GM23248 (cell line): ENCODE measurements at places on chromosomes 12 and 14. TPM values are rescaled to one million over a fixed set of nuclear protein-coding genes. Genes with fewer than 3 reads are reported as not detected.

DNA sequence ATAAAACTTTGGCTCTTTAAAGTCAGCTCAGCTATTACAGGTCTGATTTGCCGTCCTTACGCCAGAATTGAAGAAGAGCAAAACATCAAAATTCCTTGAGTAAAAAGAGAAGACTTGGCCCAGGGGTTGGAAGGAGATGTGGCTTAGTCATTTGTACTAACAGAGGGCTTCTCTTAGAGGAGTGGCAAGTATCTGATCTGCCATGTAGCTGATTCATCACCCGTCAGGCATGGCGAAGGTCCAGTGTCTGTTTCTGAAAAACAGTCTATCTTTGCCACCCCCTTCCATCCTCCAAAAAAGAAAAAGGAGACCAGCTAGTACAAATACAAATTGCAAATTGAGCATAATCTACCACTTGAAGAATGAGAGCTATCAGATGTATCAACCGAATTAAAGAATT is 91.9 kb downstream of the RAD52 start:
- peaks cover 26% of the 10 kb centered on the region for H3K4me1 ChIP-seq
- peak overlapping the region; percentile 69 for H3K27ac ChIP-seq
- peak; percentile 94 for DNase-seq
- H3K4me3 ChIP-seq, result peak overlapping the region; percentile 16
- H3K27me3 ChIP-seq, result no peaks in the 10 kb centered on the region

- no peaks in the 10 kb centered on the region for H3K27me3 ChIP-seq
- H3K36me3 ChIP-seq, result no peaks in the 10 kb centered on the region
- DNase-seq, result peak; percentile 82
- peaks cover 40% of the 10 kb centered on the region for H3K4me1 ChIP-seq
- no peak overlapping the region; the same call in 1 of the 2 replicates for H3K27ac ChIP-seq
- H3K4me3 ChIP-seq, result no peak overlapping the region; the same call in 1 of the 2 replicates
Measured at GRCh38 chr14:50937325-50937724, 7.0 kb downstream of the PYGL start.

- H3K36me3 ChIP-seq, result no peaks in the 10 kb centered on the region
- peaks cover 10% of the 10 kb centered on the region; the same call in 1 of the 2 replicates for H3K4me1 ChIP-seq
- no peak overlapping the region for H3K27ac ChIP-seq
- H3K27me3 ChIP-seq, result no peaks in the 10 kb centered on the region
- no peak for DNase-seq
Measured at GRCh38 chr14:100299238-100299560, 7.0 kb downstream of the SLC25A29 start.

BCAT1 gene
- total RNA-seq, result 72.1 and 109 TPM in 2 replicates

DNA sequence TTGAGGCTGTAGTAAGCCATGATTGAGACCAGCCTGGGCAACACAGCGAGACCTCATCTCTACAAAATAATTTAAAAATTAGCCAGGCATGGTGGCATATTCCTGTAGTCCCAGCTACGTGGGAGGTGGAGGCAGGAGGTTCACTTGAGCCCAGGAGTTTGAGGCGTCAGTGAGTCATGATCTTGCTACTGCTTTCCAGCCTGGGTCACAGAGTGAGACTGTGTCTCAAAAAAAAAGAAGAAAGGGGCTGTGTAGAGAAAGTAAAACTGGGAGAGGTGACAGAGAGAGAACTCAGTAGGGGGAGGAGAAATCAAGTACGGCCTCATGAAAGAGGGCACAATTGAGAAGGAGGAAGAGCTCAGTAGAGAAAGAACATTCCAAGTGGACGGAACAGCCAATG is 12.4 kb downstream of the TECPR2 start:
- H3K27me3 ChIP-seq, result no peaks in the 10 kb centered on the region
- no peaks in the 10 kb centered on the region for H3K4me1 ChIP-seq
- no peak overlapping the region for H3K4me3 ChIP-seq
- DNase-seq, result no peak
- no peak overlapping the region for H3K27ac ChIP-seq
- H3K36me3 ChIP-seq, result peaks cover 26% of the 10 kb centered on the region

CIT gene
- 6.8 and 15.9 TPM in 2 replicates for total RNA-seq

DNA sequence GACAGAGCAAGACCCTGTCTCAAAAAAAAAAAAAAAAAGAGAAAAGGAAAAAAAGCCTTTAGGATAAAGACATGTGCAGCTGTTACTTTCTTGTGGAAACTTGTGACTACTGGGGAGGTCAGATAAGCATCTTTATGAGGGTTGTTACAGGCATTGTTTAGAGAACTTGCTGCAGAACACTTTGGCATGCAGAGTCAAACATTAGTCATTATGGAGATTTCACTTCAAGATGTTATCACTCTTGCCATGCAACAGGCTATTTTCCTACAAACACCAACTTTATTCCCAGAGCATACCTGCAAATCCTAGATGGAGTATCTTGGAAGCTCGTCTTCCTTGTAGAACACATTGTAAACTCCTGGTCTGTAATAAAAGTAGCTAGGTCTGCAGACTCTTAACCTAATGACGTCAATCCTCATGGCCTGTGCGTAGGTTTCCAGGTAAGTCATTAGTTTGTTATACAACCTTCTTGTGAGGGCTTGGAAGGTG is 36.3 kb upstream of the WDR89 start:
- DNase-seq, result peak; percentile 63
- no peak overlapping the region for H3K4me3 ChIP-seq
- no peaks in the 10 kb centered on the region for H3K27me3 ChIP-seq

B3GNT4 gene
- total RNA-seq, result 0.22 TPM in 1 of 2 replicates, not detected in the other

- no peak for DNase-seq
- H3K4me1 ChIP-seq, result no peaks in the 10 kb centered on the region
- H3K27me3 ChIP-seq, result no peaks in the 10 kb centered on the region
- no peaks in the 10 kb centered on the region; the same call in 1 of the 2 replicates for H3K36me3 ChIP-seq
Measured at GRCh38 chr14:104898195-104898558, 26.5 kb upstream of the PLD4 start.
